CD4-positive, alpha-beta T cell treated with Interleukin-15 for 4 hours (primary cell): ENCODE measurements at places on chromosomes 1 and 21.

- DNase-seq, result no peak
Observed at GRCh38 chr1:235958021-235958420, 91.3 kb upstream of the LYST start.

DNA sequence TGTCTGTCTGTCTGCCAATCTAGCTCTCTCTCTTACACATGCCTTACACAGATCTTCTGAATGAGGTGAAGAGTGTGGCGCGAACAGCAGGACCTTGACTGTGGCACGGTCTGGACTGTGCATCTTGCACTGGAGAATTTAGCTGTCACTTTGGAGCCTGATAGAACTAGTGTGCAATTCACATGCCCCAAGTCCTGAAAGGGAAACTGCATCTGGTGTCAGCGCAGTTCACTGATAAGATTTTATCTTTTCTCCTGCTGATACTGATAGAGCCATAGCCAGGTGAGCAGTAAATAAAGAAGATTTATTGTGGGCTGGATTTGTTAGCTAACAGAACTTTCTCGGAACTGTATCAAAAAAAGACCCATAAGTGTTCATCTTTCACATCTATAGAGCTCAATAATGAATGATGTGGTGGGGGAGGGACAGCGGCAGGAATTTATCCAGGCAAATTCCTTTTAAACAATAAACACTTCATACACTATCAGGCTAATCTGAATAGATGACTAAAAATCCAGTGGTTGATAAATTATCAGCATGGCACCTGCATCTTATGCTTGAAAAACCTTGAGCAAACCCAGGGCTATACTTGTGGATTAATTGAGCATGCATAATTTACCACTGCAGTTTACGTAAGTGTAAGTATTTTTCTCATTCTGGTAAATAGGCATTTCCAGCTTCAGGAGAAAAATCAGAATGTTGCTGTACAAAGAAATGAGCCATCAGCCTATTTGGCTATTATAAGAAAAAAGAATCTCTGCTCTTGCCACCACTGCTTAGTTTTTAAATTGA is 104.1 kb downstream of the NTNG1 start:
- DNase-seq, result no peak

- no peak for DNase-seq
Observed at GRCh38 chr1:8875216-8875861, 3.1 kb downstream of the ENO1 start.

- no peak for DNase-seq
Observed at GRCh38 chr1:184324972-184325371, 61.9 kb upstream of the C1orf21 start.

GRCh38 chr1:244400974-244401373 is 50.7 kb downstream of the ADSS2 start:
- no peak for DNase-seq
